A673 (cell line): ENCODE measurements at places on chromosomes 12 and 14. TPM values are rescaled to one million over a fixed set of nuclear protein-coding genes. Genes with fewer than 3 reads are reported as not detected.

GNB3 gene
- 20.7 and 21.8 TPM in 2 replicates for total RNA-seq

PDZRN4 gene
- not detected in 2 replicates for total RNA-seq

GALNT9 gene
- total RNA-seq: 3.9 and 7.4 TPM in 2 replicates

SPTSSA gene
- 20.2 and 20.9 TPM in 2 replicates for total RNA-seq

HOXC4 gene
- 9.6 and 9.8 TPM in 2 replicates for total RNA-seq

RDH5 gene
- total RNA-seq: 6.7 and 9.7 TPM in 2 replicates

CNTN1 gene
- 0.90 and 1.5 TPM in 2 replicates for total RNA-seq

NOXRED1 gene
- total RNA-seq: 0.58 and 1.0 TPM in 2 replicates

MBIP gene
- 22.9 and 23.2 TPM in 2 replicates for total RNA-seq

CCDC198 gene
- not detected in 2 replicates for total RNA-seq

GRCh38 chr12:76290963-76291859 is 57.0 kb downstream of the BBS10 start:
- H3K4me3 ChIP-seq: no peak overlapping the region
- no peaks in the 10 kb centered on the region for H3K27me3 ChIP-seq
- no peak overlapping the region for H3K27ac ChIP-seq
- H3K36me3 ChIP-seq: no peaks in the 10 kb centered on the region

GRCh38 chr12:84113666-84114065 is 798.9 kb downstream of the SLC6A15 start:
- H3K4me1 ChIP-seq: no peaks in the 10 kb centered on the region
- H3K27ac ChIP-seq: no peak overlapping the region
- no peaks in the 10 kb centered on the region for H3K36me3 ChIP-seq
- no peak overlapping the region for H3K4me3 ChIP-seq

DNA sequence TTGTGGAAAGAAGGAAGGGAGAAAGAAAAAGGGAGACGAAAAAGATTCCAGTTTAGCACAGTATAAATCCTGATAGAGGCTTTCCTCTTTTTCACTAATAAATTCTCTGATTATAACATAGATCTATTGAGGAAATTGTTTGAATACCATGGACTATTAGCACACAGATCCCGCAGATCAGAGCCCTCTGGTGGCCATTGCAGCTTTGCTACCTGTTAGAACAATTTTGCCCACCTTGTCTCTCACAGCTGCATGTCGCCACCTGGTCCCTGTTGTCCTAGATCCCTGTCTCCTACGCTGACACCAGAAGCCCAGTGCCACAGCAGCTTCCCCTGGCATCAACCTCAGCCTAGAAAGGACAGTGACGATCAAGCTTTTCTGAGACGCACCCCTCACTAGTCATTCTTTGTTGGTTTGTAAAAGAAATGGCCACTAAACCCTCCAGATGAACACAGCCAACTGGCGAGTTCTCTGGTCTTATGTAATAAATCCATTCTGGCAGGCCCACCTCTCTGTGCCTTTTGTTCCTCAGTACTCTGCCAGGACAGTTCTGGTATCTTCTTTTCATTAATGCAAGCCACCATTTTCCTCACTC is 9.9 kb downstream of the GPHB5 start:
- H3K4me3 ChIP-seq: no peak overlapping the region
- no peaks in the 10 kb centered on the region for H3K36me3 ChIP-seq
- peak; percentile 23 for DNase-seq
- no peak overlapping the region for H3K27ac ChIP-seq
- H3K27me3 ChIP-seq: no peaks in the 10 kb centered on the region
- H3K4me1 ChIP-seq: no peaks in the 10 kb centered on the region

- H3K36me3 ChIP-seq: no peaks in the 10 kb centered on the region
- no peak overlapping the region for H3K4me3 ChIP-seq
- H3K27me3 ChIP-seq: no peaks in the 10 kb centered on the region
- H3K27ac ChIP-seq: no peak overlapping the region
- no peak for DNase-seq
Measured at GRCh38 chr12:7143564-7143963, 13.4 kb downstream of the CLSTN3 start.

- no peak for DNase-seq
- no peaks in the 10 kb centered on the region for H3K27me3 ChIP-seq
- H3K4me3 ChIP-seq: no peak overlapping the region
- H3K36me3 ChIP-seq: no peaks in the 10 kb centered on the region
Measured at GRCh38 chr14:91523972-91524371, 13.9 kb upstream of the PPP4R3A start.

- no peaks in the 10 kb centered on the region for H3K4me1 ChIP-seq
- H3K4me3 ChIP-seq: no peak overlapping the region
- H3K36me3 ChIP-seq: no peaks in the 10 kb centered on the region
- no peak overlapping the region for H3K27ac ChIP-seq
Measured at GRCh38 chr12:119389687-119390086, 55.2 kb downstream of the CCDC60 start.

DNA sequence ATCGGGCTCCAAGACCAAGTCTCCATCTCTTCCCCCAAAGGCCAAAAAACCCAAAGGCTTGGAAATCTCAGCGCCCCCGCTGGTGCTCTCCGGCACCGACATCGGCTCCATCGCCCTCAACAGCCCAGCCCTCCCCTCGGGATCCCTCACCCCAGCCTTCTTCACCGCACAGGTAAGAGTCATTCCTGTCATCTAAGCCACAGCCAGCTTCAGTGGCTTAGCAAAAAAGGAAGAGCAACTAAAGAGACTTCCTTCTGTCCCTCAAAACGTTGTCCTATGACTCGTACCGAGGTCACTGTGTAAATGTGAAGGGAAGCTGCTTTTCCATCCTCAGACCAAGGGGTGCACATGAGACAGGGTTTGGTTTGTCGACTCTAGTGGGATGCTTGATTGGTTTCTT is 53.4 kb downstream of the ELK3 start:
- no peak overlapping the region for H3K4me3 ChIP-seq
- no peak for DNase-seq
- no peak overlapping the region for H3K27ac ChIP-seq
- H3K27me3 ChIP-seq: no peaks in the 10 kb centered on the region
- no peaks in the 10 kb centered on the region for H3K4me1 ChIP-seq

GRCh38 chr12:31923063-31923412 is 36.2 kb upstream of the RESF1 start:
- H3K4me1 ChIP-seq: no peaks in the 10 kb centered on the region
- no peaks in the 10 kb centered on the region for H3K36me3 ChIP-seq
- H3K27me3 ChIP-seq: no peaks in the 10 kb centered on the region

DNA sequence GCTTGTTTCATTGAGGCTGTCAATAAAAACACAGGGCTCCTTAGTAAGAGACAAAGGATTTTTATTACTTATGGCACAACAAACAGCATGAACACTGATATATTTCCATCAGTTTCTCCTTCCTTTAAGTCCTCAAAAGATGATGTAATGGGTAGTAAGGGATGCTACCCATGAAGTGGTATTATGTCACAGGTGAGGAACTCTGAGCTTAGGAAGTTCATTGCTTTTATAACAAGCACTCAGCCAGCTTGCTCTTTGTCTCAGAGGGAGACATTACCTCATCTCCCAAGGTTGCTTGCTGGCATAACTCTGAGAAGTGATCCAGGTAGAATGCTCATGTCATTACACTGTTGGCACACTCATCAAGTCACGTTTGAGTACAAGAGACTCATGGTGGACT is 287.0 kb upstream of the OR4E1 start:
- no peaks in the 10 kb centered on the region for H3K36me3 ChIP-seq
- H3K27ac ChIP-seq: no peak overlapping the region
- H3K27me3 ChIP-seq: no peaks in the 10 kb centered on the region
- no peak overlapping the region for H3K4me3 ChIP-seq

DNA sequence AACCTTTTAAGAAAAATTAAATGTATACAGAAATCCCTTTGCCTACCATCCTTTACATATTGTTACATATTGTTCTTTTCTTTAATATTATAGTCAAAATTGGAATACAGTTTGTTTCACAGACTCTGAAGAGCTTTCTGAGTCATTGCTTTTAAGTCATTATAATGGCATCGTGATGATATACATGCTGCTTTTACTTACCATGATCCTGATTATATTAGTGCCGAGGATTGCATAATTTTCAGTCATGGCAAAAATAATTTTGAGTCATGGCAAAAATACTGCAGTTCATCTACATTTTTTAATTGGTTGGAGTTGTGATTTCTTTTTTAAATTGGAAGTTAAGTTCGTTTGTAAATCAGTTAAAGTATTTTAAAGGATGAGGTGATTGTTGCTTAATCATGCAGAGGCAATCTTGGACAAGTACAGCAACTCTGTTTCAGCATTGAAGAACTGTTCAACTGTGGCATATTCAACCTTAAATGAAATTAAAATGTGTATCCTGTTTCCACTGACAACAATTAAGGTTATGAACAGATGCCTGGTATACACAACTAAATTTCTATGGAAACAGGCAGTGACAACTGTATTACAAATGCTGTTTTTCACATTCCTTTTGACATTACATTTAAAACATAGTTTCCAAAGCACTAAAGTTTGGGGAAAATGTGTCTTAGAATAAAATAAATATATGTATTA is 142.3 kb downstream of the PCNX1 start:
- H3K27ac ChIP-seq: no peak overlapping the region
- DNase-seq: peak; percentile 23
- H3K4me3 ChIP-seq: no peak overlapping the region
- H3K27me3 ChIP-seq: no peaks in the 10 kb centered on the region

GRCh38 chr12:53241623-53242412 is 9.8 kb upstream of the RARG start:
- DNase-seq: no peak
- H3K27me3 ChIP-seq: no peaks in the 10 kb centered on the region
- H3K27ac ChIP-seq: no peak overlapping the region
- H3K36me3 ChIP-seq: no peaks in the 10 kb centered on the region

GRCh38 chr12:127803545-127803944 is 463.4 kb upstream of the TMEM132C start:
- H3K4me3 ChIP-seq: no peak overlapping the region
- H3K36me3 ChIP-seq: no peaks in the 10 kb centered on the region
- DNase-seq: peak; percentile 17

- no peaks in the 10 kb centered on the region for H3K36me3 ChIP-seq
- no peak overlapping the region for H3K4me3 ChIP-seq
- H3K27me3 ChIP-seq: no peaks in the 10 kb centered on the region
- H3K27ac ChIP-seq: no peak overlapping the region
Measured at GRCh38 chr14:55556929-55557623, 22.9 kb upstream of the KTN1 start.

- no peak for DNase-seq
- H3K4me1 ChIP-seq: no peaks in the 10 kb centered on the region
- no peak overlapping the region for H3K27ac ChIP-seq
- no peaks in the 10 kb centered on the region for H3K36me3 ChIP-seq
Measured at GRCh38 chr12:103269946-103270345, 225.8 kb downstream of the C12orf42 start.

DNA sequence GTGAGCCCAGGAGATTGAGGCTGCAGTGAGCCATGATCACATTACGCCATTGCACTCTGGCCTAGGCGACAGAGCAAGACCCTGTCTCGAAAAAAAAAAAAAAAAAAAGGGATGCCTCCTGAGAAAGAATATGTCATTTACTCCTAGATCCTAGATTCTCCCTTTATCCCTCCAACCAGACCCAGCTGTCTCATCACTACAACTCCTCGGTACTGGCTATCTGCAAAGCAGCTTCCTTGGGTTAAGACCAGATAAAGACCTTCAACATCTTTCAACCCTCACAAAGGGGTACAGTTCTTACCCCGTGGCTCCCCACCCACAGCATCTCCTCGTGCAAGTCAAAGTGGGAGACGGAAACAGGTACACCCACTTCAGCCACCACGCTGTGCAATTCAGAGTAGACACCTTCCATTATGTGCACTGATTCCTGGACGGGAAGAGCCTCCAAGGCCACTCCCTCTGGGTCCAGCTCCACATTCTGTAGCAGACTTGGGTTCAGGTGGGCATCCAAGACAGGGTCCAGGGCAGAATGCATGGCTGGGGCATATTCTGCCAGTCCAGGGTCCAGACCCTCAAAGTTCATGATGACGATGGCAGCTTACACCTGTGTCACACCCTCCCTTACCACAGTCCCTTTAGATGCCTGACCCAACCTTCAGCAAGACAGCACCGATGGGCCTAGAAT is 1.1 kb downstream of the PAN2 start:
- no peaks in the 10 kb centered on the region for H3K27me3 ChIP-seq
- no peaks in the 10 kb centered on the region for H3K36me3 ChIP-seq
- peaks cover 7% of the 10 kb centered on the region for H3K4me1 ChIP-seq

- H3K27ac ChIP-seq: no peak overlapping the region
- no peaks in the 10 kb centered on the region for H3K36me3 ChIP-seq
- H3K4me3 ChIP-seq: no peak overlapping the region
- no peaks in the 10 kb centered on the region for H3K4me1 ChIP-seq
- DNase-seq: no peak
Measured at GRCh38 chr12:92466391-92467305, 236.1 kb upstream of the PLEKHG7 start.

GRCh38 chr14:24665440-24665991 is 31.5 kb upstream of the GZMB start:
- no peaks in the 10 kb centered on the region for H3K27me3 ChIP-seq
- H3K4me3 ChIP-seq: no peak overlapping the region
- no peak overlapping the region for H3K27ac ChIP-seq
- no peaks in the 10 kb centered on the region for H3K4me1 ChIP-seq

GRCh38 chr14:101970830-101971400 is 6.5 kb downstream of the DYNC1H1 start:
- H3K4me3 ChIP-seq: no peak overlapping the region
- no peak for DNase-seq
- peaks cover 37% of the 10 kb centered on the region for H3K4me1 ChIP-seq

- no peaks in the 10 kb centered on the region for H3K36me3 ChIP-seq
- H3K4me1 ChIP-seq: no peaks in the 10 kb centered on the region
- DNase-seq: no peak
- H3K27ac ChIP-seq: no peak overlapping the region
- H3K4me3 ChIP-seq: no peak overlapping the region
Measured at GRCh38 chr14:101024686-101025085, 121.2 kb upstream of the RTL1 start.

GRCh38 chr12:93939641-93940325 is 208.6 kb upstream of the PLXNC1 start:
- no peaks in the 10 kb centered on the region for H3K4me1 ChIP-seq
- DNase-seq: no peak
- H3K27ac ChIP-seq: no peak overlapping the region
- H3K27me3 ChIP-seq: no peaks in the 10 kb centered on the region

DNA sequence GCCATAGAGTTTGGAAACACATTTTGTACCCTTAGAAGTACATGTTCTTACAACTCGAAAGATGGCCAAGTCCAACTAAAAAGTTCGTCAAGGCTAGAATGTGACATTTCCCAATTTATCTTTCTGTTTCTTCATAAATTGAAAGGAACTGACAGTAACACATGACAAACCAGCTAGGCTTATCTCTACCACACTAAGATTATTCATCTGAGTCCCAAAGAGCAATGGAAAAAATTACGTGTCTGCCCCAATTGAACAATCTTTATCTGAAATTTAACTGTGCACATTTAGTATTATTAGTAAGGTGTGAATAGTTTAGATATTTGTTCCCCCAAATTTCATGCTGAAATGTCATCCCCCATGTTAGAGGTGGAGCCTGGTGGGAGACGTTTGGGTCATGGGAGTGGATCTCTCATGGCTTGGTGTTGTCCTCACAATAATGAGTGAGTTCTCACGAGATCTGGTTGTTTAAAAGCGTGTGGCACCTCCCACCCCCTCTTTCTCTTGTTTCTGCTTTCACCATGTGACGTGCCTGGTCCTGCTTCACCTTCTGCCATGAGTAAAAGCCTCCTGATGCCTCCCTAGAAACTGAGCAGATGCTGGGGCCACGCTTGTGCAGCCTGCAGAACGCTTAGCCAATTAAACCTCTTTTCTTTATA is 13.3 kb downstream of the CPM start:
- no peaks in the 10 kb centered on the region for H3K27me3 ChIP-seq
- DNase-seq: no peak
- H3K4me3 ChIP-seq: no peak overlapping the region
- H3K27ac ChIP-seq: no peak overlapping the region
- peaks cover 11% of the 10 kb centered on the region for H3K4me1 ChIP-seq
